ENCODE measurements at places on chromosomes 2 and 18. TPM values are rescaled to one million over a fixed set of nuclear protein-coding genes. Genes with fewer than 3 reads are reported as not detected.
A peak's percentile ranks its signal among the peaks of the same experiment; 100 is the strongest.

GRCh38 chr18:45340884-45341283 is 274.4 kb upstream of the SLC14A2 start:
- no peak overlapping the region for H3K27ac ChIP-seq
- H3K4me1 ChIP-seq: no peaks in the 10 kb centered on the region
- DNase-seq: no peak
- H3K36me3 ChIP-seq: no peaks in the 10 kb centered on the region

DNA sequence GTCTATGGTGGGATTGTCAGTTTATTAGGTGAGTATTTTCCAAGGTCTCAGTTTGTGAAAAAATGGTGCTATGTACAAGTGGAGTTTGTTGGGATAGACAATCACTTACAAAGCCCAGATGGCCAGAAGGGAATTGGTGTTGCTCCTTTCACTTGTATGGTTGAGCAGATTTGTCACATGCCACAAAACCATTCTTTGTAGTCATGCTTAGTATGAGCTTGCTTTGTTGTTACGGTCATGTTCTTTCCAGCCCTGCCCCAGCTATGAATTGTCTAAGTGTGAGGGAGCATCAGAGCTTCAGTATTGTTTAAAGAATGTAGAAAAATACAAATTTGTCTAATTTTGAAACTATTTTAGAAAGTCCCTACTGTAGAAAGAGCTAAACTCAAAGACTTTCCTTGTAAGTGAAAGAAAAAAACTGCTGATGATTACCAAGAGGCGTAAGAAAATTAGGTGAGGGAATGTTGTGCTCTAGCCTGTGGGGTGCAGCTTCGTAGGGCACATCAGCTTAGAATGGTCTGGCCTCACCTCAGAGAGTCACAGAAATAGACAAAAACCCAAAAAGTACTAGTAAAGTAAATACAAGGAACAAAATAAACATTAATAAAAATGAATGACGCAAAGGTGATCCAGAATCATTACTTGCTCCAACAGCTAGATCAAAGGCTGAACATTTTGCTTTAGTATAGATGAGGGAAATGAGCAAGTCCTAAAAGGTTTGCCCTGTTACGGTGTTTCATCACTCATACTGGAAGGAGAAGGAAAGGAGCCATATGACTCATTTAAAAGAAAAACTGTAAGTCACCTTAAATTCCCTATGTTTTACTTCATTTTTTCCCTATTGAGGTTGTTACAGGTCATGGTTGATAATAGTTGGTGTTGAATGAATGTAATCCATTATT is 9.2 kb downstream of the TGIF1 start:
- peaks cover 11% of the 10 kb centered on the region for H3K4me1 ChIP-seq
- DNase-seq: no peak
- H3K27ac ChIP-seq: peak overlapping the region; percentile 12
- H3K36me3 ChIP-seq: peaks cover 48% of the 10 kb centered on the region

- no peak for DNase-seq
- H3K36me3 ChIP-seq: no peaks in the 10 kb centered on the region
- H3K27ac ChIP-seq: no peak overlapping the region
These were observed 420.6 kb upstream of the UBE2E3 start for GRCh38 chr2:180559771-180560170.

- no peak for DNase-seq
- no peak overlapping the region for H3K4me3 ChIP-seq
- H3K4me1 ChIP-seq: no peaks in the 10 kb centered on the region
- peaks cover 8% of the 10 kb centered on the region for H3K36me3 ChIP-seq
These were observed 679.6 kb upstream of the CHAC2 start for GRCh38 chr2:53087874-53088461.

Gene PRR30
- not detected for total RNA-seq

Gene RMND5A
- total RNA-seq: 48.8 TPM

DNA sequence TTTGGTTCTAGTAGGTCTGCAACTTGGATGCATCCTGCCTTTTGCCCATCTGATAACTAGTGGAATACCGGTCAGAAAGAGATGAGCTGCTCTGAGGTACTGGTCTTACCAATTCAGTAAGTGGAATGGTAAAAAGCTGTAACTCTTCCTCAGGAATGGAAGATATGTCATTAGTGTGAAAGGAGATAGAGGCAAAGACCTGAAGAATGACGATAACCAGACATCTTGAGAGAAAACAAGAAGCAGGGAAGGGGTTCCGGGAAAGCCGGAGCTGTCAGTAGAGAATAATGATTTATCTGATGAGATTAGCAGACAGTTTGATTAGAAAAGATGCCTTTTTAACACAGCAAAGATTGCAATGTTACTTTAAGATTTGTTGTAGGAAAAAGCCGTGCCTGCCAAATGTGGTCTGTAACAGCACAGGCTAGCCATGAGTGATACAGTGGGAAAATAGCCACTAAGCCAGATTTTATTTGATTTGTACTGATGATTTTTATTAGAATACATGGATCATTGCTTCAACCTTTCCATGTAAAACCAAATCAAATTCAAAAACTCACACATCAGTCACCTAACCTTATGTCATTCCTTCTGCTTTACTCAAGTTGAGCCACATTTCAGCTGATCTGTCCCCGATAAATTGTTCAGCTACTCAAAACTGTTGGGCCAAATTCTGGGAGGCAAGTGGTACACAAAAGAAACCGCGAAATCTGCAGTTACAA is 110.0 kb downstream of the TCF4 start:
- peaks cover 13% of the 10 kb centered on the region for H3K4me1 ChIP-seq
- no peak for DNase-seq
- 0 out of 2 replicates have a peak, but pooled peaks cover 5% of the 10 kb centered on the region for H3K36me3 ChIP-seq
- no peak overlapping the region for H3K27ac ChIP-seq

Gene CDH20
- not detected for total RNA-seq

- no peaks in the 10 kb centered on the region for H3K27me3 ChIP-seq
- H3K4me1 ChIP-seq: no peaks in the 10 kb centered on the region
- no peak overlapping the region for H3K27ac ChIP-seq
These were observed 1.8 kb downstream of the RNF138 start for GRCh38 chr18:32093523-32093922.

Gene CCDC68
- total RNA-seq: not detected

Gene CCDC178
- 0.11 TPM for total RNA-seq

GRCh38 chr2:70828914-70829824 is 6.4 kb downstream of the CD207 start:
- H3K4me3 ChIP-seq: no peak overlapping the region
- H3K27me3 ChIP-seq: no peaks in the 10 kb centered on the region
- no peak for DNase-seq
- no peaks in the 10 kb centered on the region for H3K36me3 ChIP-seq
- H3K27ac ChIP-seq: no peak overlapping the region

DNA sequence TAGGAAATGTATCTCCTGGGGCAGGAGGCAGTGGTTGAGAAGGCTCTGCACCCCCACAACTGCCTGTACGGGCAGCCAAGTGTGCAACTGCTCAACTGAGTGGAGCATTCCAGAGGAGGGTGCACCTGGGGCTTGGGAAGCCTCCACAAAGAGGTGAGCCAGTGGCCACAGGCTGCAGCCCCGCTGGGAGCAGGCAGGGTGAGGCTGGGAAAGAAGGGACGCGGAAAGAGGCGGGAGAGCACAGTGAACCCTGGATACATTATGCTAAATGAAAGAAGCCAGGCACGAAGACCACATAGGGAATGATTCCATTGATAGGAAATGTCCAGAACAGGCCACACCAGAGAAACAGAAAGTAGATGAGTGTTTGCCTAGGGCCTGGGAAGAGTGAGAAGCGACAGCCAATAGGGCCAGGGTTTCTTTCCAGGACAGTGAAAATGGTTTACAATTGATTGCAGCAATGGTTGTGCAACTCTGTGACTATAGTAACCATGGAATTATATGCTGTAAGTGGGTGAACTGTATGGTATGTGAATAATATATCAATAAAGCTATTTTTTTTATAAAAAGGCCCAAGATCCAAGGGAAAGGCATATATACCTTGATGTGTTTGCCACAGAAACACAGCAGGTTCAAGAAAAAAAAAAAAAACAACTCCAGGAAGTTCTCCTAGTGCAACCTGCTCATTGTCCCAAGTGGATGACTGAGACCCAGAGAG is 82.4 kb downstream of the DDX1 start:
- no peak overlapping the region for H3K4me3 ChIP-seq
- H3K36me3 ChIP-seq: no peaks in the 10 kb centered on the region
- no peaks in the 10 kb centered on the region for H3K4me1 ChIP-seq
- no peak for DNase-seq
- H3K27ac ChIP-seq: no peak overlapping the region

- H3K27me3 ChIP-seq: no peaks in the 10 kb centered on the region
- no peaks in the 10 kb centered on the region for H3K36me3 ChIP-seq
- peaks cover 27% of the 10 kb centered on the region for H3K4me1 ChIP-seq
- no peak for DNase-seq
- no peak overlapping the region for H3K27ac ChIP-seq
These were observed 88.9 kb downstream of the SOWAHC start for GRCh38 chr2:109703077-109703476.

Gene C2orf66
- not detected for total RNA-seq

DNA sequence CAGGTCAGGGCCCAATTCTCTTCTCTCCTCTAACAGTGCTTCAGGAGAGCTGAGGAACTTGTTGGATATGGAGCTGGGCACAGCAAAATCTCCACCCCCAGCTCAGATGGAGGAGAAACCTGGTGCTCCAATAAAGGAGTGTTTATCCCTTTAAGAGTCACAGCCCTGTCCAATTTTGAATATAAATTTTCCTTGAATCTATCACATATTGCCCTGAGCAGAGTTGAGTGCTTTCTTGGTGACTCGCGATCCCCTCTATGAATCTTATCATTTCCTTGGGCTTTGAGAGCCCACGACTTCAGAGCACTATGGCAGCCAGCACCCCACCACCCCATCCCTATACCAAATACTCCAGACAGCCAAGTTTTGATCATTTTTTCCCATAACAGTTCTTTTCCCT is 34.4 kb upstream of the SMAD7 start:
- DNase-seq: no peak
- peaks cover 4% of the 10 kb centered on the region for H3K4me1 ChIP-seq
- no peak overlapping the region for H3K27ac ChIP-seq
- H3K36me3 ChIP-seq: no peaks in the 10 kb centered on the region
- H3K27me3 ChIP-seq: no peaks in the 10 kb centered on the region
- H3K4me3 ChIP-seq: no peak overlapping the region

All from H9 (cell line).